ENCODE measurements at places on chromosomes 5 and 9.

GRCh38 chr5:62385816-62386400 is 17.8 kb downstream of the DIMT1 start:
- no peak for DNase-seq

DNA sequence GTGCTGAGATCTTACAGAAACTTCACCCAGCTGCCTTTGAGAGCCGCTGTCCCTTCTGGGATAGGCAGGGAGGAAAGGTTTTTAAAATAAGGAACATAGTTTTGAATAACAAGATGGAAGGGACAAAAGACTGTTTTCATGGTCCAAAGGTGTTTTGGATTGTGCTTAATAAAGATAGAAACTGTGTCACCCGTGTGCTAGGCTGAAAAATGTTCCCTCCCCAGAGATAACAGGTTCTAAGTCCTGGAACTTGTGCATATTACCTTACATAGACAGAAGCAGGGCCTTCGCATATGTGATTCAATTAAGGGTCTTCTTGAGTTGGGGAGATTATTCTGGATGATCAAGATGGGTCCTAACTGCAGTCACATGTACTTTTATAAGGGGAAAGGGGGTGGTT is 1.9 kb upstream of the CEMIP2 start:
- DNase-seq, result no peak

- peak; percentile 40 for DNase-seq
These were observed 95.5 kb downstream of the F2RL2 start for GRCh38 chr5:76527685-76528161.

DNA sequence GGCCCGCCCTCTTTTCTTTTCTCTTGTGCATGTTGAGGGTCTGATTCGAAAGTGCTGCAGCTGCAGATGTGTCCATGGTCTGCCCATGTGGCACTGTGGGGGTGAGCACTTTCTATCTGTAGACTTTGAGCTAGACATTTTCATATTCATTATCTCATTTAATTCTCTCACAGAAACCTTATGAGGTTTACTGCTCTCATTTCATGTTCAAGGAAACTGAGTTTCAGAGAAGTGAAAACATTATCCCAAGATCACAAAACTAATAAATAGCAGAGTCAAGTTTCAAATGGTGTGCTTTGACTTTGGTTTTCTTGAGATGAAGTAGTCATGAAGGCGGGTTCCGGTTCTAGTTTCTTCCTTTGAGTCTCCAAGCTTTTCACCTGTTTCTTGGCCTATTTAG is 536.5 kb upstream of the ZNF462 start:
- DNase-seq, result no peak

GRCh38 chr5:173832386-173832785 is 55.8 kb upstream of the CPEB4 start:
- DNase-seq, result no peak

GRCh38 chr5:136396886-136397285 is 31.5 kb upstream of the TRPC7 start:
- no peak for DNase-seq

DNA sequence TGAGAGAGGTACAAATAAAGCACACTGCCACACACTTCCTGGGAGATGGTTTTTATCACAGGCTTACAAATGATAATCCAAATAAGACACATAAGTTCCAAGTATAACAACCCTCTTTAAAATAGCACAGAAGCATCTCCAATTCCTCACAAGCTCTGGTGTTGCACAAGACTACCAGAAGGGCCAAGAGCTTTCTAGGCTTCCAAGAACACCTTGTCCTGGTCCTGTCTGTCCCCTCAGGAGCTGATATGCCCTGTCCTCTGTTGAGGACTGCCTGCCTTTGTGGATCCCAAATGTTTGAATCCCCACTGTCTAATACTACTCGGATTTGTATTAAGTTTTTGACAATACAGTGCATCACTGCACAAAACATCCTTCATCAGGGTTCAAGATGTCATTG is 110.1 kb downstream of the SPOCK1 start:
- no peak for DNase-seq

- peak; percentile 25 for DNase-seq
These were observed 305.4 kb upstream of the NUDT12 start for GRCh38 chr5:103867857-103868598.

DNA sequence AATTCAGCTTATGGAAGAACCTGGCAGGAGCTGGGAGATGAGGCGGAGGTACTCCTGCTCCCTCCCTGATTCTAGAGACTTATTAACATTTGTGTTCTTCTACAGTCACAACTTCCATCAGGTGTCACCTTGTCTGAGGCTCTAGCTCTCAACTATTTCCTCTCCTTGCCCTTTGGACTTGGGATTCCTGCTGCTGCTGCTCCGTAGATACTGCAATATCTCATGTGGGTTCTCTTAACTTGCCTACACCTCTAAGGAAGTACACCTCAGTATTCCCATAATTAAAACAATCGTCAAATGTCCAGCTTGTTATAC is 21.2 kb downstream of the ANXA1 start:
- DNase-seq, result no peak

DNA sequence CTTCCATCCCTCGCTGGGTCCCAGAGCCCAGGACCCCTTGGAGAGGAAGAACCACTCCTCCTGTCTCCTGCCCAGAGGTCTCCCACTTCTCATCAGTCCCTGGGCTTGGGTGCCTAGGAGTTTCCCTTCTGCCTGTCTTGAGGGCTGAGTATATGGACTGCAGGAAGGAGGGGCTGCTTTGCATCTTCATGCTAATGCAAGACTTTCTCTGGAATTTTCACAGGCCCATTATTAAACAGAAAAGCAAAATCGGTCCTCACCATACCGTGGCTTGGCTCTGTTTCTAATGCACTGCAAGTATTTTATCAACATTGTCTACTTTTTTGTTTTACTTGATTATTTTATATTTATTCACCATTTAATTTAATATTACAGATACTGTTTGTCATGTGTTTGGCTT is 34.5 kb downstream of the TRIO start:
- DNase-seq, result no peak

- DNase-seq, result peak; percentile 31
These were observed 86.5 kb upstream of the NR5A1 start for GRCh38 chr9:124593651-124594058.

DNA sequence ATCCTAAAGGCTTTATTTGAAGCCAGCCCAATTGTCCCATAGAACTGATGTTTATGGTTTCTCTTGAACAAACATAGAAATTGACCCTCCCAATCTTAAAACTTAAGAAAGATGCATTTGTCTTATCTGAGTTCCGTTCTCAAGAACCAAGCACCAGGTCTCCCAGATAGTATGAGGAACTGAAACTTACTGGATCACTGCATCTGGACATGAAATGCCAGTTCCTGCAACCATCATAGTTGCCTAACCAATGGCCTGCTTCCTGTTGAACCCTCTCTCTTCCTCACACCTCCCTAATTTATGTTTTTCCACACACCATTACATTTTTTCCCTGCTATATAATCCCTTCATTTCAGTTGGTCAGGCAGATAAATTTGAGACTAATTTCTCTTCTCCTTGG is 478.9 kb downstream of the HTR1A start:
- no peak for DNase-seq

DNA sequence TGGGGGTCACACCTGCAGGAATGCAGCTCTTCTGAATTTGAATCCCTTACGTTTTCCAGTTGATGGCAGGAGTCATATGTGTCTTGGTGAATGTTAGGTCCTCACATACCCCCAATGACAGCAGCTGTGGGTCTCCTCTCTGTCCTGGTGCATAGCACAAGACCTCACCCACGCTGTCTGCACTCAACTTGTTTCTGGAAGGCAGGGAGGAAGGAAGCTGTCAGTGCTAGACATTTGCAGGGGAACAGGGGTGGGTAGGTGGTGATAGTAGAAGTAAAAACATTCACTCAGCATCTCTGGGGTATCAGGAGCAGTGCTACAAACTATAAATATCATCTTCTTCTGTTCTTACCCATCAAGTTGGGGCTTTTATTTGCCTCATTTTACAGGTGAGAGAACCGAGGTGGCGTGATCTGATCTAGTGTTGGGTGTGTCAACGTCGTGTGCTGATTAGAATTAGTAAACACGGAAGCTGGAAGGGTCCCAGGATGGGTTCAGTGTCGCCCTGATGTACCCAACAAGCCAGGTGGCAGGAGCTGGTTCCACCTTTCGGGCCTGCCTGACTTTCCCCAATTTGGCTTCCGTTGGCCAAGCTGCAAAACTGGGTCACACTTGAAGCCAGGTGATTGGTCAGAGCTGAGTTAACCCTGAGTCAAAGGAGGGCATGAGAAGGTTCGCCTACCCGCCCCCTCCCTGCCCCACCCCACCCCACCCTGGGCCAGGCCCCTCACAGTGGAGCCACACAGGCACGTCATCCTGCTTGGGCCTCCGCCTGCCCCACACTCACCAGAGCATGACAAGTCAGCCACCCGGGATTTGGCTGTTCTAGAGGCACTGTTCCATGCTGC is 15.8 kb downstream of the ERGIC1 start:
- no peak for DNase-seq

- no peak for DNase-seq
These were observed 137.0 kb downstream of the CCDC192 start for GRCh38 chr5:127840198-127840524.

- no peak for DNase-seq
These were observed 18.6 kb downstream of the MED10 start for GRCh38 chr5:6359555-6360322.

- DNase-seq, result no peak
These were observed 11.6 kb upstream of the SLC6A7 start for GRCh38 chr5:150178262-150178661.

GRCh38 chr9:136058801-136059302 is 36.2 kb downstream of the NACC2 start:
- DNase-seq, result no peak

GRCh38 chr5:163473635-163474243 is 13.3 kb downstream of the HMMR start:
- DNase-seq, result no peak

GRCh38 chr9:110355911-110356310 is 18.2 kb upstream of the TXNDC8 start:
- no peak for DNase-seq

DNA sequence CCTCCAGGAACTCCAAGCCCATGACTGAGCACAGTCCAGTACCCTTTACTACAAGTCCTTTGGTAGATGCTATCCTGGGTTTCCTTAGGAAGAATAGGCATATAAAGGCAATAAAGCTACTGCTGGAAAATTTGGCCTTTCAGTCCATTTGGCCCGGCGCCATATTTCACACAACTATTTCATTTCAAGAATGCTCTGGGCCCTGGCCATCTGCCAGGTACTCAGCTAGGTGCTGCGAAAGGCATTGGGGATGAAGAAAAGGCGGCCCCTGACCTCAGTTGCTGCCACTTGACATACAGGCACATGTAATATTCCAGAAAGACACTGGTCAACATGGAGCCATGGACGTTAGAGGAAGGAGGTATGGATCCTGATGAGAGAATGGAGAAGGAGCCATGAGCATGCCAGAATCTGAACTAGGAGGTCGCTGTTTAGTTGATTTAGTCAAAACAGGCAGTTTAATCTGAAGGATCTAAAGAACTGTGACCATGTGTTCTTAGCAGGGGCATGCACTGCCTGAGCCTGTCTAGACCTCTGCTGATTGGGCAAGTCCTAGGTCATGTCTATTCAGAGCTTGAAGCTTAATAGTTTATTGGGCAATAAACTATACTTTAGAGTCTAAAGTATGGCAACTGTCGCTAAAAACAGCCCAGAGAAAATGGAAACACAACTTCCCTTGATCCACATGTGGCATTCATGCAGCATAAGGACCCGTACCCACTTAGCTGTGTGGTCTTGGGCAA is 149.3 kb downstream of the MELK start:
- no peak for DNase-seq

DNA sequence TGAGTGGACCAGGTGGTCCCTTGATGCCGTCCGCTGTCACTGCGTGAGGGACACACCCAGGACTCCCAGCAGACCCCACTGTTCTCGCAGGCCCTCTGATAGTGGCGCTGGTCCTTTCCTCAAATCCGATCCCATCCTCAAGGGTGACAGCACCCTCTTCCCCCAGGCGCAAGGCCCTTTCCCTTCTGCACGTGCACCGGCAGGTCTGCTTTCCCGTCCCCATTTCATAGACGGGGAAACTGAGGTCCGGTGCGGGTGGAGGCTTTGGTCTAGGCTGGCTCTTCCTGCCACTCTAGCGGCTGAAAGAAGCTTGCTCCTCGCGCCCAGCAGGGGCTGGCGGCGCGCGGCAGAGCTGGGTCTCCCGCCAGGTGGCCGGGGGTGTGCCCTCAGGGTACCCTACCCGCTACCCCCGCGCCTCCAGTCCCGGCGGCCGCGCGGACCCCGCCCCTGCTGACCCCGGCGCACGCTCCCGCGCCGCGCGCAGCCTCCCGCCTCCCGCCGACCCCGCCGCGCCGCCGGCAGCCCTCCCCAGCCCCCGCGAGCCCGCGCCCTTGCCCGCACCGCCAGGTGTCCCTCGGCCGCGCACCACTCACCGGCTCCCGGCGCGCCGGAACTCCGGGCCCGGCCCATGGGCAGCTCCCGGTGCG is 453 bp downstream of the RASGEF1C start:
- no peak for DNase-seq

DNA sequence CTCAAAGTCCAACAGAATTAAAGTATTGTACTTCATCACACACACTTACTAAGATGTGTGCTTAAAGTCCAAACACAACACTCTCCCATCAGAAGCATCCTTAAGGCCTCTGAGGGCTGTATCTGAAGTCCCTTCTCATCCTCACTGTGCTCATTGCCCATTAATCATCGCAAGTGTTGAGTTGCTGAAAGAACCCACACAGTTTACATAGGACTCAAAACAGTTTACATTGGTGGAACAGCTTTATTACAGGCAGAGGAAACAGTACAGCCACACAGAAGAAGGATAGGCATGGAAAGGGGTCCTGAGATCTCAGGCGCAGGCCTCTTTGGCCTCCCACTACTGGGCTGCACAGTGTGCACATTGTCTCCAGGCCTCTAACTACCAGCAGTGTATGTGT is 113.4 kb downstream of the CMYA5 start:
- no peak for DNase-seq

- peak; percentile 47 for DNase-seq
These were observed 7.4 kb upstream of the PPP3R2 start for GRCh38 chr9:101601904-101602765.

DNA sequence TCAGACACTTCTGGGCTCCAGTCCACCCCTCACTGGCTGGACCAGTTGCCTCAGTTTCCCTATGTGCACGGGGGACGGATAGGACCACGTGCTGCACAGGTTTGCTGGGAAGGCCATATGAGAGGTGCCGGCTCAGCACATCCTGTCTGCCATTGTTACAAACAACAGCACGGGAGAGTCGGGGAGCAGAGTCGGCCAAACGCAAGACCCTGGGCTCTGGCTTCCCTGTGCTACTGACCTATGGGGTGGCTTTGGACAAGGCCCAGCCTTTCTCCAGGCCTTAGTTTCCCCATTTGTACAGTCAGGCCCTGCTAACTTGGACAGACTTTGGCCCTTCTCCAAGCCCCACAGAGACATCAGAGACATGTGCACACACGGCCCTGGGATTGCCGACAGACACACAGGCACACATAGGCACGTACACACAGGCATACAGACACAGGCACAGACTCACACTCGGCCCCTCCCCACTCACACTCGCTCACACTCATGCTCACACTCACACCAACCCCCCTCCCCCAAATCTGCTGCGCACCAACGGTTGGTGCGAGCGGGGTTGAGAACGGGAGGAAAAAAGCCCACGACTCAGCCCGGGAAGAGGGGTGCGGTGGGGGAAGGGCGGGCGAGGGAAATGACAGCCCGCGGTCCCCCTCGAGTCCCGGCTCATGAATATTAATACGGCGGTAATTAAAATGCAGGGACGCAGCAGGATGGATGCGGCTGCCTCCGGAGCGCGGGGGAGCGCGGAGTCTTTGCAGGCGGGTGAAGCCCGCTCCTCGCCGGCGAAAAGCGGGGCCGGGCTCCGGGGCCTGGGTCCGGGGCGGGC is 133.0 kb downstream of the C9orf50 start:
- peak; percentile 81 for DNase-seq
